Prostate gland (tissue), 2 donors: ENCODE measurements at places on chromosomes 3 and 15. TPM values are rescaled to one million over a fixed set of nuclear protein-coding genes. Genes with fewer than 3 reads are reported as not detected.

Gene GOLGA8G
- 7.9 TPM for total RNA-seq

Gene CSPG4
- 14.3 TPM for total RNA-seq

Gene KBTBD8
- 1.0 TPM for total RNA-seq

Gene STX19
- not detected for total RNA-seq

Gene DPPA2
- total RNA-seq = not detected

Gene CDC25A
- 32.2 TPM for total RNA-seq

Gene WDR5B
- total RNA-seq = 6.5 TPM

Gene SPINK8
- total RNA-seq = 4.9 TPM

Gene BLM
- 1.4 TPM for total RNA-seq

Gene CCR5
- total RNA-seq = 0.68 TPM

Gene ADAMTS9
- total RNA-seq = 31.0 TPM

Gene C3orf49
- not detected for total RNA-seq

Gene LINS1
- 15.5 TPM for total RNA-seq

Gene GLT8D1
- total RNA-seq = 68.1 TPM

Gene ISY1
- total RNA-seq = 29.1 TPM

Gene PLA2G4D
- 2.1 TPM for total RNA-seq

Gene ITIH4
- total RNA-seq = 5.5 TPM

Gene PLA2G4E
- 0.17 TPM for total RNA-seq

Gene UCN2
- 1.6 TPM for total RNA-seq

Gene HDC
- total RNA-seq = 4.1 TPM

Gene CSTA
- total RNA-seq = 25.7 TPM

Gene LRRFIP2
- total RNA-seq = 102 TPM

Gene ENTPD3
- total RNA-seq = 11.0 TPM

Gene MYL3
- total RNA-seq = 1.9 TPM

Gene AMIGO3
- 12.4 TPM for total RNA-seq

Gene LARP6
- total RNA-seq = 24.6 TPM

Gene MESP1
- total RNA-seq = 11.5 TPM

Gene TMEM44
- total RNA-seq = 11.1 TPM

Gene SLC24A5
- not detected for total RNA-seq

Gene CPNE9
- not detected for total RNA-seq

Gene CHCHD6
- 34.4 TPM for total RNA-seq

Gene SERPINI2
- total RNA-seq = not detected

Gene SH3BP5
- total RNA-seq = 71.6 TPM

Gene CPLX3
- total RNA-seq = 40.5 TPM

Gene AADAC
- not detected for total RNA-seq

Gene TMCO5A
- total RNA-seq = not detected

Gene NAALADL2
- 20.2 TPM for total RNA-seq

Gene SERINC4
- total RNA-seq = not detected

Gene SFMBT1
- total RNA-seq = 37.4 TPM

Gene IL17RD
- total RNA-seq = 19.9 TPM

Gene CHDH
- total RNA-seq = 43.9 TPM

Gene GOLGA8B
- 197 TPM for total RNA-seq

Gene HAPLN3
- total RNA-seq = 2.7 TPM

Gene EEF1AKMT4
- 6.1 TPM for total RNA-seq

Gene AGBL1
- 0.23 TPM for total RNA-seq
